SHP77 treated with DMSO at 0.1 percent for 48 hours (cell line): ENCODE measurements at places on chromosomes 16 and 17.

DNA sequence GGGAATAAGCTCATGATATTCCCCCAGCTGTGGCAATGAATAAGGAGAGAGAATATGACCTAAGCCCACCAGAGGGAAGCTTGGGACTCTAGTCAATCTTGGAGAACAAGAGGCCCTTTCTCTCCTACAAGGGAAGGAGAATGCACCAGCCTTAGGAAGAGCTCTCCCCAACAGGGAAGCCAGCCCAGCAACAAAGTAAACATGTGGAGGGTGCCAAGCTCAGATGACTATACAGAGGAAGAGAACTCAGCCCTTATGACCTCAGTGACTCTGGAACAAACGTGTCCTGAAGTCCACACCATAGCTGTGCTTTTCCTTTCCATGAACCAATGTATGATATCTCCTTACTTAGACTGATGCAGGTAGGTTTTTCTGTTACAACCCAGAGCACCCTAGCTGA is 219.7 kb downstream of the GSG1L start:
- DNase-seq, result no peak

DNA sequence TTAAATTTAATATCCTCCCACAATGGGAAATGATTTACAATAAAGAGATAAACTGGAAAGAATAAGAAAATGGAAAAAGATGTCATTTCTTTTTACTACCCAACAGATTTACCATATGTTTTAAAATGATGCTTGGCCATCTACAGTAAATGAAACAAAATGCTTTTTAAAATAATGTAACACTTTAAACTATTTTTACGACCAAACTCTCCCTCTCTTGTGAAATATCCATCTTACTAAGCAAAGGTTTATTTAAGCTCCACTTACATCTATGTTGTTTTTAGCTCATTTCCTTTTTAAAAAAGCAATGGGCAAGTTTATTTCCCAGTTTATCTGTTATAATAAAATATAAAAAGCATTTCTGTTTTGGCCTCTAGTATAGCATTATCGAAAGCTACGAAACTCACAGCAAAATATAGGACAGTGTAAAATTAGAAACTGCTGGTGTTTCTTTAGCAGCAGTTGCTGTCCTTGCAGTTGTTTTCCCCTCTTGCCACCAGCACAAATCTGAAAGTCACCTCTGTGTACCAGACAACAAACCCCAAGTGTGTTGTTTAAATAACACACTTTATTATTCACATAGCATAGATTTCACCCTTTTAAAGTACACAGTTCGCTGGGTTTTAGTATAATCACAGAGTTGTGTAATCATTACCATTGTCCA is 195.1 kb downstream of the CDRT15L2 start:
- no peak for DNase-seq

DNA sequence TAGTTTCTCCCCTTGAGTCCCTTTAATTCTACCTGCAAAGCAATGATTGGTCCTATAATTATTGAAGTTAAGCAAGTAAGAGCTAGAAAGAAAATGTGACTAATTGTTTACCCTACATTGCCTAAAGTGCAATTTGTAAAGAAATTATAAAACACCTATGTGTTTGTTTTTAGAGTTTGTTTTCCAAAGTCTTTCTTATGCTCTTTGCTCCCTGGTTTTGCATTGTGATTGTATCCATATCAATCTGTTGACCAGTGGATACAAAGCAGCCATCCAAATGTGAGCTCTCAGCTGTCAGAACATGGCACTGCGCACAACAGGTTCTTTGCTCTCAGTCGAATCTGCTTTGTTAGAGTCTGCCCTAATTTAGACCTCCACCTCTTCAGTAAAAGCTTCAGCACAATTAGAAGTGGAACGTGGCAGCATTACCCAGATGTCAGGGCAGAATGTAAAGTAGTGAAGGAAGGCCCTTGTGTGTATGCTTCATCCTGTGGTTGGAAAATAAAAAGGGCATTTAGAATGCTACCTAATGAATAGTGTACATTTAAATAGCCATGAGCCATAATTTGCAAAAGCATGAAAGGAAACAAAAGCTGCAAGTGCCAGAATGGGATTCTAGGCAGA is 70.5 kb downstream of the AATF start:
- no peak for DNase-seq

GRCh38 chr16:22031483-22032083 is 23.7 kb downstream of the MOSMO start:
- DNase-seq, result no peak

DNA sequence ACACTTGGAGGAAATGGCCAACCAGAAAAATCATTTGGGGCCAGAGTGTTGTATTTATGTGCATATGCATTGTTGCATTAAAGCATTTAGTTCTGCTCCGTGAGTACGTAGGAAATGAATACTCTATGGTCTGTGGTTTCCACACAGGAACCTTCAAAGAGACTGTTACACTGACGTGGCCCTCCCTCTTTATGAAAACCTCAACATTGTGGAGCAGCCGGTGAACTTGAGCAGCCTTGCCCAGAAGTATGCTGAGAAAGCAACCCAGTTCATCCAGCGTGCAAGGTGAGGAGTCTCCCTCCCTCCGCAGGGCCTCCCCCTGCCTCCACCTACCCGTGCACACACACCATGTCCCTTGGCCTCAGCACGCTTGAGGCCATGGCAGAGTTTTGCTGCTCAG is 65.2 kb downstream of the ARSG start:
- DNase-seq, result no peak

DNA sequence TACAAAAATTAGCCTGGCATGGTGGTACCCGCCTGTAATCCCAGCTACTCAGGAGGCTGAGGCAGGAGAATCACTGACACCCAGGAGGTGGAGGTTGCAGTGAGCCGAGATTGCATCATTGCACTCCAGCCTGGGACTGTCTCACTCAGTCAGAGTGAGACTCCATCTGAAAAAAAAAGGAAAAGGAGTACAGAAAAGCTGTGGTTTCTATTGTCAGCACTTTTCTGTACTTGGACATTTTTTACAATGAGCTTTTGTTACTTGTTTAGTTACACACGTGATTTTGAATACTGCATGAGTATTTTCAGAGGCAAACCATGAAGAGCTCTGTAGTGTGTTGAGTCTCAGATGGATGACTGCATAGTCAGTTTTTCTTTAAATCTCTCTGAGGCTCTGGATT is 26.3 kb downstream of the ZC3H18 start:
- DNase-seq, result no peak

DNA sequence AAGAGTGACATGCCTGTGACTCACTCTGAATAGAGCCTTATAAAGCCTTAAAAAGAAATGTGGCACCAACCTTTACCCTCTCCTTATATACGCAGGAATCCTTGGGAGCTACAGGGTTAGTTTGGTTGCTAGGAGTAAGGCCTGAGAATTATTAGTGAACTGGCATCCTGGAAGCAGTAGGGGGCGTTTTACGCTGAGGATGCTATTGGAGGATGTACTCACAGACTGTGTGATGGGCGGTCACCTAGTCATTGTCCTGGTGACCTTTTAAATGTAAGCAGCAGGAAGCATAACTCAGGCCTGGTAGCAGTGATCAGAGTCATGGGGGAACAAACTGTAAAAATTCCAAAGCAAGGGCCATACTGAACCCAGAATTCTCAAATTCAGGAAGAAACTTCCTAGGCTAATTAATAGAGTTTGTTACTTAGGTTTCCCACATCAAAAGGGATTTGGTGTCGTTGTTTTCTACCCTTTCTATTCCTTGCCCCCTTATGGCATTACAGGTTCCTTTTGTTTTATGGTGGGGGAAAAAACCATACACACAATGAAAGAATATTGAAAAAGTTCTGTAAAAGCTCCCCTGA is 153.8 kb downstream of the SNX11 start:
- peak; percentile 68 for DNase-seq

DNA sequence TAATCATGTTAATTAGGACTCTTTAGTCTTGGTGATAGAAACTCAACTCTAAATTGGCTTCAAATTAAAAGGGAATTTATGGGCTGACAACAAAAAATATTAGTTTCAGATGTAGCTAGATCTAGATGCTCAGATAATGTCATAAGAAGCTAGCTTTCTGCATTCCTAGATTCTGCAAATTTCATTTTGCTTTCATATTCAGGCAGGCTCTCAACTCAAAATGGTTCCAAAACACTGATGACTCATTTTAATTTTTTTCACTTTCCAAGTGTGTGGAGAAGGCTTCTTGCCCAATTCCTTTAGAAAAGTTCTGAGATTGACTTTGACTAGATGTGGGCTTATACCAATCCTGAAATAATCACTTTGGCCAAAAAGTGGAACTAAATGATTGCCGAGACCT is 236.7 kb upstream of the GOT2 start:
- DNase-seq, result no peak

DNA sequence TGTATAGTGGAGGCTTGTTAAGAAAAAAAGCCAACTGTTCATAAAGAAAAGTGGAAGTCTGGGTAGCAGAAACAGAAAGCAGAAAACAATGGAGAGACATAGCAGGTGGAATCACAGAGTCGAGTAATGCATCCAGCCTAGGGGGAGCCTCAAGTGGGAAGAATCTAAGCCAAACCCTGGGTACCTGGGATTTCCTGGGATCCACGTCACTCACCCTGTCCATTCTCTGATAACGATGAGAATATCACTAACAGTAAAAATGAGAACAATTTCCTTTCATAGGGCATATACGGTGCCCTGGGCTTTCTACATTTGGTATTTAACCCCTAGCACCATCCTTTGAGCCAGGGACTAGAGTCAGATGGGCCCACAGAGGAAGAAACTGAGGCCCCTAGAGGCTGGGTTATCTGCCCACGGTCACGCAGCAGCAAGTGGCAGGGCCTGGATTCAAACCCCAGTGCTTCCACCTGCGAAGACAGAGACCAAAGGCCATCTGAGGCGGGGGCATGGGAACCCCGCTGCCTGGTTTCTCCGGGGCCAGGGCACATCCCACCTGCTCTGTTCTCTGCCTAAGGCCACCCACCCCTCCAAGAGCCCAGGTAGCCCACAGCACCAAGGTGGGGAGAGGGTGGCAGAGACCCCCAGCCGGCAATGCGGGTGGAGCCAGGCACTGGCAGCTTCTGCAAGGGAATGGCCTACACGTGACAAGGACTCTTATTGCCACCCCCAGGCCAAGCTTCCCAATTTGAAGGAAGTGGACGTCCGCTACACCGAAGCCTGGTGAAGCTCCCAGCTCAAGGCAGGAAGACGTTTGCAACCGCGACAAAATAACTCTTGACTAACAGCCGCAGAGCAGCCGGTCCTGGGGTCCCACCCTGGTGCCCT is 69.8 kb upstream of the PLCG2 start:
- DNase-seq, result no peak

DNA sequence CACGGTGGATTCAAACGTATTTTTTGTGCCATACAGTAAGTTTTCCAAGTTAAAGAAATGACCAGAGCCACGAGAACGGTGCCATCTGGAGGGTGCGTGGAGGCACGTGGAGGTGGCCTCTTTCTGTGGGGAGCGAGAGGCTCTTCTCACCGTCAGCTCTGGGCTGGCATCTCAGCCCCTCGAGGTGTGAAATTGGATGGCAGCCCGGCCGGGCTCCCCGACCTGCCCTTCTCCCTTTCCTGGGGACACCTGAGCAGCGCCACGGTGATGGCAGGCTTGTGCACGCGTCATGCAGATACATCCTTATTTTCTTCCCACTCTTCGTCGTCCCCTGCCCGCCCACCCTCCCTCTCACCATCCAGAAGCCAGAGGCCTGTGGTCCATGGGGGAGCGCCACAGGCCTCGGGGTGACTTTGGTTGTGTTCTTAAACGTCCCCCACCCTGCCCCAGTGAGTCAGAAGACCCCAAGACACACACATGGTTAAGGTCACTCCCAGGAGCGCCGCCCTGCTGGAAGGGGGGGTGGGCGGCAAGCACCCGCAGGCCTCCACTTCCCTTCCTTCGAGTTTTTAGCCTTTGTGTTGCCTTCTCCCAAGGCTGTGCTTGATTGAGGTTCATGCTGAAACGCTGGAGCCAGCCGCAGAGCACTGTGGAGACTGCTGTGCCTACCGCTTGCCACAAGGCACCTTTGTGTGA is 109.4 kb downstream of the BANP start:
- no peak for DNase-seq

GRCh38 chr16:3138342-3138741 is 3.5 kb downstream of the ZNF213 start:
- no peak for DNase-seq

DNA sequence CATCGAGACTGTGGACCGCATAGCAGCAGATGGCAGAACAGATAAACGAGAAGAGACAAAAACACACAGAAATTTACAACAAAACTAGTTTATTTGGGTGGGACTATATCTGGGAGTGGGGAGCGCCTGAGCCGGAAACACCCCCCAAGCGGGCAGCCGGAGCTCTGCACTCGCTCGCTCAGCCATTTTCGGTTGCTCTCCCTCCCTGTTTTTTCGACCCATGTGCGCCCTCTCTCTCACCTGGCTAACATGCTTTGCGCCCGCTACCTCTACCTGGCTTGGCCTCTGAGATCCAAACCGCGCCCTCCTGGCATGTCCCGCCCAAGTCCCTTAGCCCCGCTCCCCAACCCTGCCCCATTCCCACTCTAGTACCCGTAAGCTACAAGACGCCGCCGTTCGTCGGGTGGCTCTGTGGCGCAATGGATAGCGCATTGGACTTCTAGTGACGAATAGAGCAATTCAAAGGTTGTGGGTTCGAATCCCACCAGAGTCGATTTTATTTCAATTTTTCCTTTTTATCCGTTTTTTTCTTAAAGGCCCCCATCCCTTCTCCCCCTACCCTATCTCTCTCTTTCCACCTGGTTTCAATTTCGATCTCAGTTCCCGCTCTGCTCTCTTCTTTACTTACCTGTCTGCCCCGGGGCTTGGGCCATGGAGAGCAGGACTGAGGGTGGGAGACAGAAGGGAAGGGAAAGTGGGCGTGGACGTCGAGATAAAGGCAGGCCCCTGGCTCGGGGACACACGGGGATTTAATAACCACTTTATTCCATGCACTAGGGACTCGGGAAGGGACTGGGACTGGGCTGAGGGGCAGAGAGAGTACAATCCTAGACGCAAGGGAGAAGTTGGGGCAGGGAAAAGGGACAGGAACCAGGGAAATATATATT is 2.4 kb upstream of the ALOXE3 start:
- DNase-seq, result peak; percentile 89

GRCh38 chr16:15464401-15465186 is 30.2 kb downstream of the BMERB1 start:
- DNase-seq, result no peak

DNA sequence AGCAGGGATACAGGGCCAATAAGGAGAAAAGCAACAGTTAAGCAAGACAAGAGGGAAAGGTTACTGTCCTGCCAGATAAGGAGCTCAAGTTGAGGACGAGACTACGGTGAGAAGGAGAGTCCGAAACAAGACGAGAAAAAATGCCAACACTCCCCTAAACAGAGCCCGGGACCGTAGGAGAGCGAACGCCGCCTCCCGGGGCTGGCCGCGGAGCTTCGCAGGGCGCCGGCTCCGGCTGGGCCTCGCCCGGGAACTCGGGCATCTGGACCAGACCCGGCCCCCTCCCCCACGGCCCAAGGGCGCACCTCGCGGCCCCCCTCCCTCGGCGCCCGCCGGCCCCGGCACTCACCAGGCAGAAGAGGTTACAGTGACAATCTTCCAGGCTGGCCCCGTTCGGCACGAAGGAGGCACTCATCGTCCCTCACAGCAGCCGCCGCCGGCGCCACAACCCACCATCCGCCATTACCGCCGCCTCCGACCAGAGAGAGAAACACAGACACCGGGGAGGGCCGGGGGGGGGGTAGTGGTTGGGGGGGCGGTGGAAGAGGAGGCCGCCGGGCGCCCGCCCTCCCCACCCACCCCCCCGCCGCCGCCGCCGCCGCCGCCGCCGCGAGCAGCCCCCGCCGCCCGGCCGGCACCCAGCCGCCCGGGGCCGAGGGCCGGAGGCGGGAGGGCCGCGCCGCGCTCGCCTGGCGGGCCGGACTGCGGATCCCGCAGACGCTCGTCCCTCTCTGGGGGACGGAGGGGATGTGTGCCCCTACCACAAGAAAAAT is at the start of gene MED13:
MED13 (minus strand) TSS at position 488 of the 773 bp plus-strand sequence; CDS start at position 415, 73 bp downstream.
- no peak for DNase-seq

GRCh38 chr16:21663889-21664647 is at the start of gene OTOA:
Gene OTOA (plus strand): TSS chr16:21663968. CDS start chr16:21678515, 14,547 bp downstream.
- no peak for DNase-seq
